ENCODE measurements at places on chromosomes 1 and 21. TPM values are rescaled to one million over a fixed set of nuclear protein-coding genes. Genes with fewer than 3 reads are reported as not detected.
A peak's percentile ranks its signal among the peaks of the same experiment; 100 is the strongest.

The BCL2L15 gene
- total RNA-seq = 25.8 TPM

The ESPN gene
- 0.74 TPM for total RNA-seq

The COA7 gene
- 11.5 TPM for total RNA-seq

The CASQ2 gene
- total RNA-seq = not detected

The C1orf122 gene
- total RNA-seq = 26.9 TPM

The OR6K3 gene
- not detected for total RNA-seq

DNA sequence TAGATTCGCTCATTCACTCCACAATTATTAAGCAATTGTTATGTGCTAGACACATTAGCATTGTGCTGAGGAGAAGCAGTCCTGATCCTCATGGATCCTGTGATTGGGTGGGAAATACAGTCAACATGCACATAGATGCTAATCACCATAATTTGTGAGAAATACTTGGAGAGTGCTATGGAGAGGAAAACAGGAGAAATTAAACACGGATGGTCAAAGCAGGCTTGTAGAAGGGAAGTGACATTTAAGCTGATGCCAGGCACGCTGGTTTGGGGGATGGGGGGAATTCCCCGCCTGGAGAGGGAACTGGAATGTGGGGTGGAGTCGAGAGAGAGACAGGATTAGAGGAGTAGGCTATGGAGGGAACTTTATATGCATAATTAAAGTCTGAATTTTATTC, 52.2 kb upstream of the L1TD1 start:
- H3K36me3 ChIP-seq = no peaks in the 10 kb centered on the region
- no peak overlapping the region for H3K27ac ChIP-seq
- DNase-seq = no peak
- no peaks in the 10 kb centered on the region for H3K4me1 ChIP-seq

GRCh38 chr1:31593770-31594632, 17.7 kb downstream of the TINAGL1 start:
- H3K27ac ChIP-seq = no peak overlapping the region
- DNase-seq = peak; percentile 86
- H3K27me3 ChIP-seq = no peaks in the 10 kb centered on the region
- no peaks in the 10 kb centered on the region for H3K4me1 ChIP-seq
- no peaks in the 10 kb centered on the region for H3K36me3 ChIP-seq

DNA sequence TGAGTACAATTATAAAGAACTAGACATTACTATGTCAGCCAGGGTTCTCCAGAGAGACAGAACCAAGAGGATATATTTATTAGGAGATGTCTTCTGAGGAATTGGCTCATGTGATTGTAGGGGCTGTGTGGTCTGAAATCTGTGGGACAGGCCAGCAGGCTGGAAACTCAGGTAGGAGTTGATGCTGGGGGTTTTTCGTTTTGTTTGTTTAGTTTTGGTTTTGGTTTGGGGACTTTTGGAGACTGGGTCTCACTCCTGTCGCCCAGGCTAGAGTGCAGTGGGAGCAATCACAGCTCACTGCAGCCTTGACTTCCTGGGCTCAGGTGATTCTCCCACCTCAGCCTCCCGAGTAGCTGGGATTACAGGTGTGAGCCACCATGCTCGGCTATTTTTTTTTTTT, 132.9 kb upstream of the ERRFI1 start:
- H3K4me3 ChIP-seq = no peak overlapping the region
- no peak overlapping the region for H3K27ac ChIP-seq
- DNase-seq = no peak
- no peaks in the 10 kb centered on the region for H3K27me3 ChIP-seq
- no peaks in the 10 kb centered on the region for H3K4me1 ChIP-seq

DNA sequence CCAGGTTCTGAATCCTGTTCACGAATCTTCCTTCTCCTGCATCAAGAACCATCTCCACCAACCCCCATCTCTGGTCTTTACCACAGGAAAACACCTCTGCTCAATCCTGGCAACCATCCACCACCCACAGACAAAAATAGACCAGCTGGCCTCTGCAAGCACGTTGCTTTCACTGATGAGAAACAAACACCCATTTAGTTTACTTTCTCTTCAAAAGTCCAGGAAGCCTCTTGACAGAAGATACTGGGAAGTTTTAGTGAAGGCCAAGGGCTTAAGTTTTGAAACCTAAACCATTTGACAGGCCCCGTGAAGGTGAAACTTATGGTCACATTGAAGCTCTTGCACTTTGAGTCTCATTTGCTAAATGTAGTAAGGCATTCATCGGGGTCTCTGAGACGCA, 122.6 kb upstream of the PPP2R5A start:
- DNase-seq = no peak
- H3K27me3 ChIP-seq = no peaks in the 10 kb centered on the region
- no peak overlapping the region for H3K27ac ChIP-seq
- no peaks in the 10 kb centered on the region for H3K36me3 ChIP-seq
- H3K4me3 ChIP-seq = no peak overlapping the region

DNA sequence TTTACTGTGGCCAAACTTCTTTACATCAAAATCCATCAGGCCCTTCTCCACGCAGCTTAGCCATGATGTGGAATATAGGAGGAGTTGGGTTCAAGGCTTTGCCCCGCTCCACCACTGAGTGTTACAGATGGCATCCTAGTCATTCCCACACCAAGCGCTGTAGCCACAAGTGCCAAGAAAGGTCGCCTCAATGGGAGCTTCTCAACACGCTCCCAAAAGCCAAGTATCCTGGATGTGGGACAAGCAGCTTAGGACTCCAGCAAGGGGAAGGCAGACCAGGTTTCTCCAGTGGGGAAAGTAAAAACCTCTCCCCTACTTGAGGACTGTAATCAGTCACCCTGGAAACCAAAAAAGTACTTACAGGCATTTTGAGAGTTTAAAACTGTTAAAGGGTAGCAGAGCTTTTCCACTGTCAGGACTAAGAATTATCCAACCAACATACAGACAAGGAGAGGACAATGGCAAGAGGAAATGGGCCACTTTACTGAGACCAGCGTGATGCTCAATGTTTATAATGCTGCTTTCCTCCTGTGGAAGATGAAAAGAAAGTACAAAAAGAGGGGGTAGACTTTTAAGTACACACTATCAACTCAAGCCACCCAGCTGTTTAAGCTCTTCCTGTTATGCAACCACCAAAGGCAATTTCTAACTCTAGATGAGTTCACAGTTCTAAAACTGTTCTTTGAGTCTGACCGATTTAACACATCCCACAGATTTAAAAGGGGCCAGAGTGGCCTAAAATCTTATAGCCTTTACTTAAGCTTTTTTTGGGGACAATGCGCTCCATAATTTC, 120.7 kb upstream of the KRTAP19-8 start:
- DNase-seq = no peak
- H3K4me1 ChIP-seq = no peaks in the 10 kb centered on the region
- H3K27ac ChIP-seq = no peak overlapping the region
- H3K36me3 ChIP-seq = no peaks in the 10 kb centered on the region
- H3K27me3 ChIP-seq = no peaks in the 10 kb centered on the region
- H3K4me3 ChIP-seq = no peak overlapping the region

DNA sequence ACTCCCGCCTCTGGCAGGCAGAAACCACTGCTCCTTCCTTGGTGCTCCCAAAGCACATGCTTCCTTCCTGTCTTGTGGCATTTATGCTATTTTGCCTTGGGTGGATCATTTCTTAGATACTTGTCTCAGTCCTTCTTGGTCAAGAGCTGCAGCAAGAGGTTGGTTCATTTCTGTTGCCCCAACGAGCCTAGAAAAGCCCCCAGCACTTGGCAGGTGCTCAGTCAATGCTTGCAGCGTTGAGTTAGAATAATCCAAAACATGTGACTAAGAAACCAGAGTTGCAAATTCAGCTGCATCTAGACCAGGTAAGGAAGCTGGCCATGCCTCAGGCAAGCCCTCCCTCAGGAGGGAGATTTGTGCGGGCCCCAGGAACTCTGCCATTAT, 42.4 kb upstream of the TENT5C start:
- H3K4me1 ChIP-seq = peaks cover 7% of the 10 kb centered on the region
- no peak overlapping the region for H3K27ac ChIP-seq
- DNase-seq = no peak
- no peak overlapping the region for H3K4me3 ChIP-seq
- H3K36me3 ChIP-seq = no peaks in the 10 kb centered on the region

DNA sequence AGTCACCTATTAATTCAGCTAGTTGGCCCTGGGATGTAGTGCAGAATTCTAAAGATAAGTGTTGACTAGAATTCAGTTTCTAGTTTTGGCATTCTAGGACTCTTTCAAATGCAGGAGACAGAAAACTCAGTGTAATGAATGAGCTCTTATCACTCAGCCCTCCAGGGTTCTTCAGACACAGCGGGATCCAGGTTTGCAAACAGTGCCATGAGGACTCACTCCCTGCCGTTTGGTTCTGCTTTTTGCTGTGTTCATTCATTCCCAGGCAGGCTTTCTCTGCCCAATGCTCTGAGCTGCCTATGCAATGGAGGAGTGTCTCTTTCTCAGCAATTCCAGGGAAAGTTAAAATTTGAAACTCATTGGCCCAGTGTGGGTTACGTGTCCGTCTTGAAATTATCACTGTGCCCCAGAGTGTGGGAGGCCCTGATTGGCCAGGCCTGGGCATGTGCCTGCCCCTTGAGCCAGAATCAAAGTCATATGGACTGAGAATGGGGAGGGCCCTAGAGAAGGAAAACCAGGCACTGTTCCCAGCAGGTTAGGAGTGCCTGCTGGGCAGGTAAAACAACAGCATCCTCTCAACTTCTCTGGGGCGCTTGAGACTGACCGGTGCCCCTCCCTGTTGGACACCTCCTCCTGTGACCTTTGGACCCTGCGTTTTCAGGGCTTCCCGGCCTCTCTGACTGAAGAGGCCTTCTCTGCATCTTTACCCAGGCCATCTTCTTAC, 43.4 kb downstream of the TMEM51 start:
- no peak for DNase-seq
- H3K27me3 ChIP-seq = no peaks in the 10 kb centered on the region
- peaks cover 70% of the 10 kb centered on the region for H3K4me1 ChIP-seq
- H3K27ac ChIP-seq = peak overlapping the region; percentile 89

- H3K36me3 ChIP-seq = no peaks in the 10 kb centered on the region
- no peak overlapping the region for H3K27ac ChIP-seq
- no peak for DNase-seq
- H3K27me3 ChIP-seq = no peaks in the 10 kb centered on the region
Measured at GRCh38 chr1:237031480-237031879, 10.5 kb upstream of the RYR2 start.

- H3K4me3 ChIP-seq = no peak overlapping the region
- H3K4me1 ChIP-seq = no peaks in the 10 kb centered on the region
- no peaks in the 10 kb centered on the region for H3K27me3 ChIP-seq
- H3K27ac ChIP-seq = no peak overlapping the region
Measured at GRCh38 chr1:226761322-226761721, 22.2 kb upstream of the ITPKB start.

DNA sequence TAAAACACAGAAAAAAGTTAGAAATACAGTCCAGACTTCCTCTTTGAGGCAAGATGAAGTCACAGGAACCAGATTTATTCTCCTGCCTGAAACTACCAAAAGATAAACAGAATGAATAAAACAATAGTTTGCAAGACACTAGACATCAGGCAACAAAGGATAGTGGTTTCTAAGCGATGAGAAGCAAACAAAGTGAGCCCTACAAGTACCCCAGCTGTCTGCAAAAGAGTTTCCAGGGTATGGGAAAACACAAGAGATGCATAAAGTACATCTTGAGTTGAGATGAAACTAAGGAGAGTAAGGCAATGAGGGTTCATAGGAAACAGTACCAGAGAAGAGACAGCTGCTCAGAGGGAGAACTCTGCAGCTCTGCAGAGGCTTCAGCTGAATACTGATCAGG, 83.3 kb upstream of the COL24A1 start:
- H3K27me3 ChIP-seq = no peaks in the 10 kb centered on the region
- H3K4me1 ChIP-seq = no peaks in the 10 kb centered on the region
- no peak for DNase-seq
- no peak overlapping the region for H3K4me3 ChIP-seq
- H3K27ac ChIP-seq = no peak overlapping the region

- no peak overlapping the region for H3K27ac ChIP-seq
- H3K4me1 ChIP-seq = no peaks in the 10 kb centered on the region
- H3K27me3 ChIP-seq = no peaks in the 10 kb centered on the region
- no peak overlapping the region for H3K4me3 ChIP-seq
- DNase-seq = no peak
Measured at GRCh38 chr1:55234016-55234415, 18.9 kb upstream of the USP24 start.

DNA sequence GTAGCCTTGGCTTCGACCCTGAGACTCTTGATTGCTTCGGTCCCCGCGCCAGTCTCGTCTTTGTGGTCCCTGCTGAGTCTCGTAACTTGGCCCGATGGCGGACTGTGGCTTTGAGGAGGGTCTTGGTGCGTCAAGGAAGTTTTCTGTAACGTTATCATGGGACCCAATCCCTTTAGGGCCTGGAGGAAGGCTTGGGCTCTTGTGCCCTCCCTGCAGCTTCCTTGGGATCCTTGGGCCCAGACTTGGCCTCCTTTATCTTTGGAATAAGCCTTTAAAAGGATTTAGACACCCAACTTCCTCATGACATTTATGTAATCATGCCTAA, 371 bp downstream of the ZMPSTE24 start:
- peaks cover 11% of the 10 kb centered on the region for H3K36me3 ChIP-seq
- H3K27me3 ChIP-seq = no peaks in the 10 kb centered on the region
- H3K27ac ChIP-seq = peak overlapping the region; percentile 63
- peaks cover 6% of the 10 kb centered on the region for H3K4me1 ChIP-seq
- H3K4me3 ChIP-seq = peak overlapping the region; percentile 83

GRCh38 chr1:3858231-3858981, 1.1 kb downstream of the DFFB start:
- peaks cover 13% of the 10 kb centered on the region for H3K4me1 ChIP-seq
- peak; percentile 23 for DNase-seq
- no peaks in the 10 kb centered on the region for H3K27me3 ChIP-seq
- no peaks in the 10 kb centered on the region for H3K36me3 ChIP-seq
- H3K27ac ChIP-seq = no peak overlapping the region

DNA sequence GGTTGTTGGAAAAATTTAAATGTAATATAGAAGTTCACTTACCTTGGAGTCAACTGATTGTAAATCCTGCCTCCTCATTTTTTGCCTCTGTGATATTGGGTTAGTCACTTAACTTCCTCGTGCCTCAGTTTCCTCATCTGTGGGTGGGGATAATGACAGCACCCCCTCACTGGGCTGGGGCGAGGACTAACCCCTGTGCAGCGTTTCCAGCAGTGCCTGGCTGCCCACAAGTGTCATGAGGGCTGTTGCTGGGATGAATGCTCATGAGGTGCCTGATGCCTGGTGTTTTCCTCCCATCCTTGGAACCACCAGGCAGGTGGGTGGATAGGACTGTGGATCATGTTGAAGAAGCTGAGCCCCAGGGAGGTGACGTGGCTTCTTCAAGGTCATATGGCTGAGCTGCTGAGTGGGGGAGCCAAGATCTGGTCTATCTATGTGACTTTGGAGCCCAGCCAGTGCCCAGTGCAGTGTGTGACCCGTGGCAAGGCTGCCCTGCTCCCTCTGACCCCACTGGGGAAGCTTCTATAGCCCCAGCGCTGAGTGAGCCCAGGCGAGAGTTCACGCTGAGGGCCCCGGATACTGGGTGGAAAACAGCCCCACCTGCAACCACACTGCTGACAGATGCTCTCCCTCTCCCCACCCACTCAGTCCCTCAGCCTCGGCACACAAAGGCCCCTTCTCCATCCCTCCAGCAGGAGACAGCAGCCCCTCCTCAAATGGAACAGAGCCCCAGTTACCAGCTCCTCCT, 446.0 kb downstream of the PTPRU start:
- DNase-seq = no peak
- H3K4me1 ChIP-seq = peaks cover 11% of the 10 kb centered on the region
- H3K27me3 ChIP-seq = no peaks in the 10 kb centered on the region

- no peaks in the 10 kb centered on the region for H3K4me1 ChIP-seq
- H3K27me3 ChIP-seq = no peaks in the 10 kb centered on the region
- H3K36me3 ChIP-seq = no peaks in the 10 kb centered on the region
- H3K4me3 ChIP-seq = no peak overlapping the region
- no peak for DNase-seq
- no peak overlapping the region for H3K27ac ChIP-seq
Measured at GRCh38 chr1:92134331-92134730, 54.2 kb downstream of the BTBD8 start.

Measured in pancreas (tissue), 10 donors.